ENCODE measurements at places on chromosomes 12 and 14. TPM values are rescaled to one million over a fixed set of nuclear protein-coding genes. Genes with fewer than 3 reads are reported as not detected.

- no peak overlapping the region for H3K27ac ChIP-seq
- H3K4me1 ChIP-seq = peaks cover 3% of the 10 kb centered on the region
- no peak overlapping the region for H3K4me3 ChIP-seq
- no peaks in the 10 kb centered on the region for H3K27me3 ChIP-seq
- no peak for DNase-seq
- H3K36me3 ChIP-seq = no peaks in the 10 kb centered on the region
Measured at GRCh38 chr14:49546766-49547165, 39.4 kb downstream of the RPS29 start.

DNA sequence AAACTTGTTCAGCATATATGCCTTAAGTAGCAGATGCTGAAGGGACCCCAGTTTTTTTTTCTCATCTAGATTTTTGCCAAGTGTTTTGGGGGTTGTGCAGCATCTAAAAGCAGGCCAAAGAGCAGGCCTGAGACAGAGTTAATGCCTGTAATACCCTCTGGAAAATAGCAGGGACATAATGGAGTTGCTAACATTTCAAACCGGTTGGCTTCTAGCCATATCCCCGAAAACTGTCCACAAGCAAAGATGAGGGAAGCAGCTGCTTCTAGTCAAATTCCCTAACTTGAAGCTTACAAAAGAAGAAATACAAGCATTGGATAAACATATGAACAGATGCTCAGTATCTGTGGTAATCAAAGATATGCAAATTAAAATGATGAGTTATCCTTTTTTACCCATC is 52.1 kb upstream of the AEBP2 start:
- no peaks in the 10 kb centered on the region for H3K27me3 ChIP-seq
- no peaks in the 10 kb centered on the region for H3K36me3 ChIP-seq
- H3K4me1 ChIP-seq = no peaks in the 10 kb centered on the region
- H3K4me3 ChIP-seq = no peak overlapping the region
- DNase-seq = no peak

DNA sequence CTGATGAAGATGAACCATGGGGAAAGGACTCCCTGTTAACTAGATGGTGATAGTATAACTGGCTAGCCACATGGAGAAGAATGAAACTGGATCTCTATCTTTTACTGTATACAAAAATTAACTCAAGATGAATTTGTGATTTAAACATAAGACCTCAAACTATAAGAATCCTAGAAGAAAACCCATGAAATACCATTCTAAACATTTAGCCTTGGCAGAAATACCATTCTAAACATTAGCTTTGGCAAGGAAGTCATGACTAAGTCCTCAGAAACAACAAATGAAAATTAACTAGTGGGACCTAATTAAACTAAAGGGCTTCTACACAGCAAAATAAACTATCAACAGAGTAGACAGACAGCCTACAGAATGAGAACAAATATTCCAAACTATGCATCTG is 28.4 kb upstream of the NOVA1 start:
- no peak for DNase-seq
- H3K36me3 ChIP-seq = no peaks in the 10 kb centered on the region
- no peak overlapping the region for H3K4me3 ChIP-seq
- no peaks in the 10 kb centered on the region for H3K4me1 ChIP-seq

DNA sequence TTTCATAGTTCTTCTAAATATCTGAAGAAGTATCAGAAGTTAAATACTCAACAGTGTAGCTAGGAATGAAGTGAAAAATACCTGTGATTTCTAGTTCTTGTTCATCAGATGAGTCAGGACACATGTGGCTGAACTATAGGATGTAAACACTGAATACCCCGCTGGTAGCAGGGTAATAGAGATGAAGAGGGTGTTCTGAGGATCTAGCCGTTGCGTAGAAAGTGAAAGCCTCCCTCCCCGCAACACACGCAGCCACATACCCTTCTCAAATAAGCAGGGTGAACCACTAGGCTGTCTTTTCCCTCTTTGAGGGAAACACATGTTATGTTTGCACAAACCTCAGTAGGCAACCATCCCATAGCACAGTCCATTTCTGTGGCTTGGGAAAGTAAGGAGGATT is 16.4 kb upstream of the RNASE12 start:
- H3K36me3 ChIP-seq = no peaks in the 10 kb centered on the region
- no peak overlapping the region for H3K4me3 ChIP-seq
- no peaks in the 10 kb centered on the region for H3K27me3 ChIP-seq
- H3K4me1 ChIP-seq = peaks cover 6% of the 10 kb centered on the region
- no peak overlapping the region for H3K27ac ChIP-seq
- no peak for DNase-seq

The ADCY4 gene
- polyA plus RNA-seq = 59.3 TPM

GRCh38 chr12:14613718-14614117 is 46.0 kb upstream of the PLBD1 start:
- no peak overlapping the region for H3K4me3 ChIP-seq
- DNase-seq = no peak
- no peaks in the 10 kb centered on the region for H3K27me3 ChIP-seq
- H3K36me3 ChIP-seq = no peaks in the 10 kb centered on the region
- H3K4me1 ChIP-seq = no peaks in the 10 kb centered on the region
- H3K27ac ChIP-seq = no peak overlapping the region

The IQSEC3 gene
- polyA plus RNA-seq = 1.9 TPM

- H3K27ac ChIP-seq = no peak overlapping the region
- no peak overlapping the region for H3K4me3 ChIP-seq
- H3K36me3 ChIP-seq = no peaks in the 10 kb centered on the region
- peaks cover 4% of the 10 kb centered on the region for H3K4me1 ChIP-seq
- DNase-seq = no peak
Measured at GRCh38 chr14:44782775-44783238, 178.9 kb downstream of the KLHL28 start.

Data from pancreas (tissue), 10 donors.